ENCODE measurements at places on chromosomes 11 and 22. TPM values are rescaled to one million over a fixed set of nuclear protein-coding genes. Genes with fewer than 3 reads are reported as not detected.

The STX3 gene
- 101 TPM for total RNA-seq

The ZNF280B gene
- 0.88 TPM for total RNA-seq

The OR6T1 gene
- total RNA-seq, result not detected

The DEUP1 gene
- total RNA-seq, result not detected

The P2RX6 gene
- not detected for total RNA-seq

The OR52E1 gene
- total RNA-seq, result not detected

The SEC14L2 gene
- total RNA-seq, result 9.6 TPM

The FOSL1 gene
- total RNA-seq, result 4.4 TPM

The ACR gene
- total RNA-seq, result 0.16 TPM

Measured in bladder microvascular endothelial cell (primary cell).